ENCODE measurements at places on chromosomes 11 and 22. TPM values are rescaled to one million over a fixed set of nuclear protein-coding genes. Genes with fewer than 3 reads are reported as not detected.

The MMP13 gene
- polyA plus RNA-seq = 0.12 TPM

The DEFB131B gene
- not detected for polyA plus RNA-seq

The KRTAP5-10 gene
- not detected for polyA plus RNA-seq

The PKNOX2 gene
- 0.02 TPM for polyA plus RNA-seq

The CBL gene
- 10.4 TPM for polyA plus RNA-seq

The SLCO2B1 gene
- 0.18 TPM for polyA plus RNA-seq

The EHF gene
- not detected for polyA plus RNA-seq

The P2RY2 gene
- 0.12 TPM for polyA plus RNA-seq

The TSPAN32 gene
- 0.18 TPM for polyA plus RNA-seq

The MFNG gene
- polyA plus RNA-seq = 0.18 TPM

The ABCC8 gene
- polyA plus RNA-seq = 0.71 TPM

- H3K4me3 ChIP-seq = no peak overlapping the region
- H3K36me3 ChIP-seq = no peaks in the 10 kb centered on the region
- DNase-seq = no peak
- no peaks in the 10 kb centered on the region for H3K27me3 ChIP-seq
- H3K27ac ChIP-seq = no peak overlapping the region
Measured at GRCh38 chr11:47961383-47961782, 19.0 kb upstream of the PTPRJ start.

DNA sequence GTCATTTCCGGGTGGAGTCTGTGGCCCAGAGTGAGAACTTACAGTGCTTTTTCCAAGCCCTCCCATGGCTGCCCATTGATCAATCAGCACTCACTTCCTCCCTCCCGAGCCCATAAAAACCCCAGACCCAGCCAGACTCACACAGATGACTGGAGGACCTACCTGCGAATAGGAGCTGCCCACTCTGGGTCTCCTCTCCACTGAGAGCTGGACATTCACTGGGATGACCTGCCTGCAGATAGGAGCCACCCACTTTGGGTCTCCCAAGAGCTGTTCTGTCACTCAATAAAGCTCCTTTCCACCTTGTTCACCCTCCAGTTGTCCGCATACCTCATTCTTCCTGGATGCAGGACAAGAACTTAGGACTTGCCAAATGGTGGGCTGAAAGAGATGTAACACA, 56.0 kb upstream of the B3GNT6 start:
- no peak overlapping the region for H3K27ac ChIP-seq
- H3K4me3 ChIP-seq = no peak overlapping the region
- no peak for DNase-seq
- no peaks in the 10 kb centered on the region for H3K27me3 ChIP-seq

DNA sequence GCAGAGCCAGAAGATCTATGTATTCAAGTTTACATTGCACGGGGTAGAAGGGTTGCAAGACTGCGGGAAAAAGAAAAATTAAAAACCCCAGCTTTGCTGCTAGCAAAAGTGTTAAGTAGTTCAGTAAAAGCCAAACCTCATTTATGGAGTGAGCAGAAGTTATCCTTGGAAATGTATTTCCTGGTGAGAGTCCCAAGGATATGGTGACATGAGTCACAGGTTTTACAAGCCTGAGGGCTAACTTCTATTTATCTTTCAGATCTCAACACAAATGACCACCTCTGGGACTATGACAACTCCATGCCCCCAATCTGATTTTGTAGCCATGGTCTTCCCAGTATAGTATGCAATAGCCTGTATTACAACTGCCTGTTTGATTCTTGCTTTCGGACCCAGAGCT, 26.1 kb downstream of the ABTB2 start:
- DNase-seq = no peak
- no peak overlapping the region for H3K4me3 ChIP-seq
- H3K4me1 ChIP-seq = peaks cover 23% of the 10 kb centered on the region
- peak overlapping the region; percentile 75 for H3K27ac ChIP-seq
- no peaks in the 10 kb centered on the region for H3K27me3 ChIP-seq
- no peaks in the 10 kb centered on the region for H3K36me3 ChIP-seq

DNA sequence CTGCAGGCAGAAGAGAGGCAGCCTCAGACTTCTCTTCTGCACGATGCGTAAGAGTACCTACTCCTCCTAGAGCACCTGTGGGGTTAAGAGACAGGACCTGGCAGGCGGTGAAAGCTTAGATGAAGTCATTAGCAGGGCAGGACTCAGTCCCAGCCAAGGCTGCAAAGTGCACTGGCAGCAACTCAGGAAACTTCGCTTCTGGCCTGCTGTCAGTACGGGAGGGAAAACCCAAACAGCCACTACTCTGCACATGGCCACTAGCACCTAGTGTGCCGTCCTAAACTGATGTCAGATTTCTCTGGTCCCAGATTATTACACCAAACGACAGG, 8.8 kb upstream of the KLHL35 start:
- H3K4me1 ChIP-seq = no peaks in the 10 kb centered on the region
- no peaks in the 10 kb centered on the region for H3K27me3 ChIP-seq
- no peaks in the 10 kb centered on the region for H3K36me3 ChIP-seq
- no peak for DNase-seq
- H3K4me3 ChIP-seq = no peak overlapping the region

GRCh38 chr11:1530686-1531448, 41.2 kb downstream of the DUSP8 start:
- H3K27ac ChIP-seq = no peak overlapping the region
- DNase-seq = no peak
- H3K27me3 ChIP-seq = no peaks in the 10 kb centered on the region
- peaks cover 17% of the 10 kb centered on the region for H3K4me1 ChIP-seq

GRCh38 chr11:62137881-62138629, 14.2 kb downstream of the INCENP start:
- H3K4me1 ChIP-seq = no peaks in the 10 kb centered on the region
- H3K36me3 ChIP-seq = peaks cover 40% of the 10 kb centered on the region
- no peak overlapping the region for H3K4me3 ChIP-seq
- H3K27me3 ChIP-seq = no peaks in the 10 kb centered on the region
- DNase-seq = peak; percentile 6

DNA sequence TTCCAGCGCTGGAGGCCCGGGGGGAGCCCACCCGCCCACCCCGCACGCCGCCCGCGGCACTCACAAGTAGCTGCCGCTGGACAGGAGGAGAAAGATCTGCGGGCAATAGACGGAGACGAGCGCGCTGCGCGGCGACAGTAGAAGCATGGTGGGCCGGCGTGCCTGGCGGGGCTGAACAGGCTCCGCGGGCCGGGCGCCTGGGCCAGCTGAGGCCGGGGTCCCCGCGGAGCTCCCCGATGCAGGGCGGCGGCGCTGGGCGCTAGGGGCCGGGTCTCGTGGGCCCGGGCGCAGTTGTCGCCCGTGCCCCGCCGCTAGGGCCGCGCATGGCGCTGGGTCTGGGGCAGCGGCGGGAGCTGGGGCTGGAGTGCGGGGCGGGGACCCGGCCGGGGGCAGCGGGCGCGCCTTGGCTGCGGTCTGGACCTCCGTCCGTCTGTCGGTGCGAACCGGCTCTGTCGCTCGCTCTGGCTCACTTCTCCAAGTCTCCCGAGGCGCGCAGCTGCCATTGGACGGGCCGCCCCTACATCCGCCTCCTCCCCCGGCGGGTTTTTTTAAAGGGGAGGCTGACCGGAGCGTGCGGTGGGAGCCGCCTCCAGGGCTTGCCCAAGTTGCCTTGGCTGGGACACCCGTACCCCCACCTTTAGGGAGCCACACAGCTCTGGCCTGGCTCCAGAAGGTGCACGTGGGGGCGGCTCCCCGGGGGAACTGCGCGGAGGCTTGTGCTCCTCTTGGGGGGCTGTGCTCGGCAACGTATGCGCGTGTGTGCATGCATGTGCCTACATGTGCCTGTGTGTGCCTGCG, 4.7 kb downstream of the WNT7B start:
- peak; percentile 67 for DNase-seq
- H3K27ac ChIP-seq = no peak overlapping the region
- H3K4me3 ChIP-seq = no peak overlapping the region
- H3K4me1 ChIP-seq = peaks cover 4% of the 10 kb centered on the region
- H3K36me3 ChIP-seq = no peaks in the 10 kb centered on the region

GRCh38 chr11:78855116-78855515, 280.5 kb upstream of the NARS2 start:
- no peak for DNase-seq
- H3K36me3 ChIP-seq = no peaks in the 10 kb centered on the region
- no peak overlapping the region for H3K4me3 ChIP-seq
- peaks cover 72% of the 10 kb centered on the region for H3K4me1 ChIP-seq
- H3K27ac ChIP-seq = peak overlapping the region; percentile 99

- DNase-seq = peak; percentile 1
- no peaks in the 10 kb centered on the region for H3K27me3 ChIP-seq
- H3K4me3 ChIP-seq = no peak overlapping the region
- no peaks in the 10 kb centered on the region for H3K36me3 ChIP-seq
- no peaks in the 10 kb centered on the region for H3K4me1 ChIP-seq
- H3K27ac ChIP-seq = no peak overlapping the region
Measured at GRCh38 chr11:89347071-89347470, 144.1 kb downstream of the NOX4 start.

GRCh38 chr22:32576553-32577253, 102.1 kb downstream of the FBXO7 start:
- H3K4me3 ChIP-seq = no peak overlapping the region
- H3K27me3 ChIP-seq = no peaks in the 10 kb centered on the region
- H3K4me1 ChIP-seq = peaks cover 21% of the 10 kb centered on the region
- peak overlapping the region; percentile 34 for H3K27ac ChIP-seq

DNA sequence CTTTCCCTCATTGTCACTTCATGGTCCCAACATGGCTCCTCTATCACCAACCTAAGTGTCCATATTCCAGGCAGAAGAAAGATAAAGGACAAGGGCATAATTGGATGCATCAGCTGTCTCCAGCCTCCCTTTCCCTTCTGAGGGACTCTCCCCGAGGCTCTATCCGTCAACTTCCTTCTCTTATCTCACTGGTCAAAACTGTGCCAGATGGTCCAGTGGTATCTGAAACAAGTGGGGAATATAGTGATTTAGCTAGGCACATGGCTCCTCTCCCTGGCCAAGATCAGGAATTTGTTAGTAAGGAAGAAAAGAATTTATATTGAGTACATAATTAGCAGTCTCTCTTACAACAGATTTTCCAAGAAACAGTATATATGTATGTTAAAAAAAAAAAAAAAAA, 12.6 kb upstream of the SPON1 start:
- H3K27me3 ChIP-seq = no peaks in the 10 kb centered on the region
- H3K4me3 ChIP-seq = no peak overlapping the region
- no peak overlapping the region for H3K27ac ChIP-seq
- no peaks in the 10 kb centered on the region for H3K4me1 ChIP-seq

DNA sequence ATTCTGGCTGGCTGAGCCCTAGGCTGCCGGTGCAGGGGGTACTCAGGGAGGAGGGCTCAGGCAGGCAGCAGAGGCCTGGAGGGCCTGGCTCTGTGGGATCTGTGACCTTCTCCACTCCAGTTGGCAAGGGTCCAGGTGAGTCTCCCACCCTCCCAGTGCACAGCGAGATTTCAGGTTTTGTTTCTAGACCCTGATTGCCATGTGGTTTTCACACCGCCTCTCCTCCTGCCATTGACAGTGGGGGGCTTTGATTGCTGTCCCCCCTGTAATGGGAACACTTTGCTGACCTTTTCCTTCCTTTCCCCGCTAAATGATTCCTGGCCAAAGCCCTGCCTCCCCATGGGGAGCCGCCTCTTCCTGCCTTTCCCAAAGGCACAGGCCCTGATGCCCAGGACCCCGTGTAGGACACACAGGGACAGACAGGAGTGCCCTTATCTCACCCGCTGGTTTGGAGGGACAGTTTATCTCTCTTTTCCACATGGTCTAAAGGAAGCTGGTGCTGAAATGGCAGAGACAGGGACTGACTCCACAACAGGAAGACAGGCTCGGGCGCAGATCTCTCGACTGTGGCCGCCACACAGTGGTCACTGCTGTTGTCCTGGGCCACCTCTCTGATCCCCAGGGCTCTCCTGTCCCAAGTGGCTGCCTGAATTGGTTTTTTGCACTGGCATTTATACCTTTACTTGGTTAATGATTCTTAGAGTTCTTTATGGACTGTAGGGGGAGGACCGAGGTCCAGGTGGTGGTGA, 43.4 kb downstream of the BCR start:
- H3K4me1 ChIP-seq = peaks cover 38% of the 10 kb centered on the region
- H3K36me3 ChIP-seq = no peaks in the 10 kb centered on the region
- peak; percentile 86 for DNase-seq
- H3K4me3 ChIP-seq = no peak overlapping the region

- no peaks in the 10 kb centered on the region for H3K4me1 ChIP-seq
- no peak overlapping the region for H3K4me3 ChIP-seq
- no peak overlapping the region for H3K27ac ChIP-seq
- H3K36me3 ChIP-seq = no peaks in the 10 kb centered on the region
Measured at GRCh38 chr22:22201185-22201929, 43.2 kb upstream of the VPREB1 start.

- H3K36me3 ChIP-seq = no peaks in the 10 kb centered on the region
- peaks cover 12% of the 10 kb centered on the region for H3K4me1 ChIP-seq
- no peak within 1 kb of the TSS for H3K4me3 ChIP-seq
Measured at GRCh38 chr11:65945430-65945911, at the start of gene TSGA10IP. Gene TSGA10IP (plus strand): TSS chr11:65945480. CDS start chr11:65945676, 196 bp downstream.

GRCh38 chr11:80388536-80388935, 947.7 kb upstream of the TENM4 start:
- H3K4me1 ChIP-seq = no peaks in the 10 kb centered on the region
- no peaks in the 10 kb centered on the region for H3K36me3 ChIP-seq
- no peak overlapping the region for H3K27ac ChIP-seq
- H3K4me3 ChIP-seq = no peak overlapping the region

DNA sequence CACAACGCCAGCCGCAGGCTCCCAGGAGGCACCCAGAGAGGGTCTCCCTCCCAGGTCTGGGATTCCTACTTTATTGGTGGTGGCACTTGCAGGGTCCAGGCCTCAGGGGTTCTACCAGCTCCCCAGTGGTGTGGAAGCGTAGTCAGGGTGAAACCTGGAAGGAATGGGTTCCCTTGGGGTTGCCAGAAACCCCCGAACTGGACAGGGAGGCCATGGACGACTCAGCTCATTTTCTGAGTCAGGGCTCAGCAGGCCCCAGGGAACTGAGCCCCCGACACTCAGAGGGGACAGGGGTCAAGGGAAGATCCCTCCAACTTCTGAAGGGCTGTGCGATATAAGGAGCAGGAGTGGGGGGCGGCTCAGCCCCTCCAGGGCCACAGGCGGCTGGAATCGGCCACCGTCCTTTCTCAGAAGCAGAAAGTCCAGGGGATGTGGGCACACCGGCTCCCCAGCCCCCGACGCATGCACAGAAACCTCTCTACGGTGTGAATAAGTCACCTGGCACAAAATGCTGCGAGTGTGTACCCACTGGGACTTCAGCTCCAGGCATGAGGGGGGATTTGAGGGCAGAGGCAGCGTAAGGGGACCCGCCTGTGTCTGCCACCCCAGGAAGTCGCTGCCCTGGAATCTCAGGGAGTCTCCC, 25.1 kb downstream of the MRGPRG start:
- no peak overlapping the region for H3K4me3 ChIP-seq
- H3K4me1 ChIP-seq = peaks cover 13% of the 10 kb centered on the region
- H3K36me3 ChIP-seq = no peaks in the 10 kb centered on the region
- no peaks in the 10 kb centered on the region for H3K27me3 ChIP-seq
- no peak for DNase-seq

GRCh38 chr22:19892925-19893324, 38.3 kb upstream of the GNB1L start:
- H3K36me3 ChIP-seq = no peaks in the 10 kb centered on the region
- H3K4me3 ChIP-seq = no peak overlapping the region
- no peak overlapping the region for H3K27ac ChIP-seq
